ENCODE measurements at places on chromosomes 16 and 17.

- no peak for DNase-seq
Measured at GRCh38 chr17:55763856-55764255, 13.0 kb downstream of the PCTP start.

- no peak for DNase-seq
Measured at GRCh38 chr17:51188271-51188833, 22.1 kb downstream of the NME2 start.

GRCh38 chr17:63423963-63424362 lies 22.1 kb downstream of the CYB561 start:
- no peak for DNase-seq

DNA sequence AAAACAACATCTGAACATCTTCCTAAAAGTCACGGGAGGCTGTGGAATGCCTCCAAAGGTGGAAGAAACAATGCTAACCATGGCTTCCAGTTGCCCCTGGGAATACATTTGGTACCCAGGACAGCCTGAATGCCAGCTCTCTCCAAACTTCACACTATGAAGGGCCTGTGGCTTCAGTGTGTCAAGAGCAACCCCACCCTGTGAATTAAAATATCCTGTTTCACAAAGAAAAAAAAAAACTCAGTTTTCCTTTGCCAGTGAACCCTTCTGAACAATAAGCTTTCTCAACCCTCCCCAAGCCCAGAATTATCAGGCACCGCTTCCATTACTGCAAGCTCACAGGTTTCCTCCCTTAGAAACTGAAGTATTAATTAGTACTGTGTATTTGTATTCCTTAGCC lies 69.8 kb downstream of the SLC39A11 start:
- no peak for DNase-seq

DNA sequence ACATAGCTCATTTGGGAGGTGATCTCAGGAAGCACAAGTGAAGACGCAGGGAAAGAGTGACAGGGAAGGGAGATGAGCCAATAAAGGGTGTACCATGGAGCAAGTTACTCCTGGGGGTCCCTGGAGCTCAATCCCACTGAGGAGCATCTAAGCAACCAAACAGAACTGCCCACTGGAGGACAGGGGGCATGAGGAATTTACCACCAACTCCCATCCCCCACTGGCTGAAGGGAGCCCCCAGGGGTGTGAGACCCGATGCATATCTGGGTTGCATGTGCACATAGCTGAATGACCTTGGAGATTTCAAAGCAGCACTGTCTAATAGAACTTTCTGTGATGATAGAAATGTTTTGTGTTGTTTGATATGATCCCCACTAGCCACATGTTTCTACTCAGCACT lies 29.6 kb downstream of the C16orf82 start:
- no peak for DNase-seq

DNA sequence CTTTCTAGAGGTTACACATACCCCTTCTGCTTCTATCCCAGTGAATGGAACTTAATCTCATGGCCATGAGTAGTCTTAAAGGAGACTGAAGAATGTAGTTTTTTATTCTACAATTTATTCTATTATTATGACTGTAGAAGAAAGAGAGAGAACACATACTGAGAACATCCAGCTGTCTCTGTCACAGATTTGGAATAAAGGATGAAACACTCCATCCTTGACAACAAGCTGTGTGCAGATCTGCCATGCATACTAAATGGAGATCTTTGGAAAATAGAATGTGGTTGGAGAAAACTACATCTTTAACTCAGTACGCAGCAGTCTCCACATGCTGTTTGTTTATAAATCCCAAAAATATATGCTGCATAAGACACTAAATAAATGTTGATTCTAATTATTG lies 54.1 kb upstream of the NUDT7 start:
- no peak for DNase-seq

GRCh38 chr16:85225257-85225656 lies 113.0 kb upstream of the CIBAR2 start:
- DNase-seq = no peak

- peak; percentile 78 for DNase-seq
Measured at GRCh38 chr17:48626245-48627117, at the start of gene HOXB9. HOXB9 (minus strand) TSS chr17:48626358; CDS start chr17:48626269, 89 bp downstream.

- no peak for DNase-seq
Measured at GRCh38 chr17:66415366-66416206, 113.2 kb downstream of the PRKCA start.

GRCh38 chr17:67390646-67391361 lies 13.7 kb downstream of the PITPNC1 start:
- DNase-seq = peak; percentile 85

DNA sequence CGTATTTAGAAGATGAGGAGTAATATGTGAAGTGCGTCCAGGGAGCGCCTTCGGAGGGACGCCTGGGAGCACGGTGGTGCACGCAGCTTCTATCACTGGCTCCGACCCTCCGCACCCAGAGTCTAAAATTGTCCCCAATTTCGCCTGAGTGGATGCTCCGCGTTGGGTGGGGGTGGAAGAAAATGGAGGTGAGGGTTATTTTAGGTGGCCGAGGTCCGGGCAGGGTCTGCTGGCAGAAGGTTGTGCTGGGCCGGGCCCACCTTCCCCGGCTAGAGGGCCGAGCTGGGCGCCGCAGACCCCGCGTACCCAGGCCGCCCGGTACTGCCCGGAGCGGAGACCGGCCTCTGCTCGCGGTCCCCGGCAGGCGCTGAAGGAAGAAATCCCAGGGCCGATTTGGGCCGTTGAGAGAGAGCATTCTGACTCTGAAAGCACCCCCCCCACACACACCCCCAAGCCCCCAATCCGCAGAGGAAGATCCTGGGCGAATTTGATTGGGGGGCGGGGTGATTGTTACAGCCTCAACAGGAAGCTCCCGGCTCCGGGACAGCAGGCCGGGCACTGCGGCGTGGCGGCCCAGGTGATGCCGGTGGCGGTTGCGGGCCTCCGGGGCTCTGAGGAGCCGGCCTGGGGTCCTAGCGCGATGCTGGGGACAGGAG lies 3.0 kb downstream of the BAHCC1 start:
- no peak for DNase-seq

DNA sequence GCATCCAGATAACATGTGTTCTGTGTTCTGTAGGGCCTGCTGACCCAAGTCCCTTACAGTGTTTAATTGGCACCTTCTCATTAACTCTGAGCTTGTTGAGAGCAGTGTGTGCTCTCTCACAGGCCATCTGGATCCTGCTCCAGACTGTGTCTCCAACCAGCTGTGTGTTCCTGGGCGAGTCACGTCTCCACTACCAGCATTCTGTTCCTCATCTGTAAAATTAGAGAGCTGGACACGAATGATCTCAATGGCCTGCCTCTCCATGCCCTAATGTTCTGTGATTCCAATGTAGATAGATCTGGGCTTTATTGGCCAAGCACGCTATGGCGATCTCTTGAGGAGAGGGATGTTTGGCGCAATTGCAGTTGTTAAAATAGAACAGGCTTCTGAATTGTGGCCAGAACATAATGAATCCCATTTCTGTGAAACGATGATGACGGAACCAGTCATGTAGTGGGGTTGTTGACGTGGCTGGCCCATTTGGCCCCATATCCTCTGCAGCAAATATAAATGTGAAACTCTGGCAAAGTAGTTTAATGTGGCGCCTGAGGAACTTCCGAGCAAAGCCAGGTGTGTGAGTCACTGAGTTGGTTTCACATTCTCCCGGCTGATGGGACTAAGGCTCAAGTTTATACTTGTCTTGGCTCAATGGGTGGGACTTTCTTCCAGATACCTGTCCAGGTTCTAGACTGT lies 22.2 kb downstream of the TBX4 start:
- no peak for DNase-seq

- peak; percentile 67 for DNase-seq
Measured at GRCh38 chr17:82236142-82236971, 7.5 kb downstream of the SLC16A3 start.

DNA sequence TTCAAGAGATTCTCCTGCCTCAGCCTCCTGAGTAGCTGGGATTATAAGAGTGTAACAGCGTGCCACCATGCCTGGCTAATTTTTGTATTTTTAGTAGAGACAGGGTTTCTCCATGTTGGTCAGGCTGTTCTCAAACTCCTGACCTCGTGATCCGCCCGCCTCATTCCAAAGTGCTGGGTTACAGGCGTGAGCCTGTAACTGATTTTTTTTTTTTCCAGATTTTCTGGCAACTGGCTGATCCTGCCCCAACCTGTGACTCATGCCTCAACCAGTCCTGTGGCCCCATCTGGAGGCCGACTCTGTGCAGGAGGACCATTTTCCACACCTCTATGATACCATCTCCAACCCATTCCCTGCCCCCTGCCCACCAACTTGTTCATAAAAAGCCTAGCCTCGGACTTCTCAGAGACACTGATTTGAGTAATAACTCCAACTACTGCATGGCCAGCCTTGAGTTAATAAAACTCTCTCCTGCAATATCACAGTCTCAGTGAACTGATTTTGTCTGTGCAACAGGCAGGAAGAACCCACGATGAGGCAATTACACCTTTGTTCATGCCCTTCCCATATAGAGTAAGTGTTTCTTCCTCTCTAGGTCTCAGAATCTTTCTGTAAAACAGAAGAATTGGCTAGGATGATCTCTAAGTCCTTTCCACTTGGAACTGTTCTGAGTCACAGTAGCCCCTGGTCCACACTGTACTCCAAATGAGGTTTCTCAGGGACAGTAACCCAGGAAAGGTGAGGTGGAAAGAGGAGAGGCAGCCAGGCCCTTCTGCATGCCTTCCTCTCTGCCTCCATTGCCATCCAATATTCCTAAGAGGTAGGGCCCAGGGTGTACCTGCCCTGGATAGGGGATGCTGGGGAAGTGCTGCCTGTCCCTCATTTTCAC lies 8.8 kb upstream of the CNOT1 start:
- DNase-seq = no peak

DNA sequence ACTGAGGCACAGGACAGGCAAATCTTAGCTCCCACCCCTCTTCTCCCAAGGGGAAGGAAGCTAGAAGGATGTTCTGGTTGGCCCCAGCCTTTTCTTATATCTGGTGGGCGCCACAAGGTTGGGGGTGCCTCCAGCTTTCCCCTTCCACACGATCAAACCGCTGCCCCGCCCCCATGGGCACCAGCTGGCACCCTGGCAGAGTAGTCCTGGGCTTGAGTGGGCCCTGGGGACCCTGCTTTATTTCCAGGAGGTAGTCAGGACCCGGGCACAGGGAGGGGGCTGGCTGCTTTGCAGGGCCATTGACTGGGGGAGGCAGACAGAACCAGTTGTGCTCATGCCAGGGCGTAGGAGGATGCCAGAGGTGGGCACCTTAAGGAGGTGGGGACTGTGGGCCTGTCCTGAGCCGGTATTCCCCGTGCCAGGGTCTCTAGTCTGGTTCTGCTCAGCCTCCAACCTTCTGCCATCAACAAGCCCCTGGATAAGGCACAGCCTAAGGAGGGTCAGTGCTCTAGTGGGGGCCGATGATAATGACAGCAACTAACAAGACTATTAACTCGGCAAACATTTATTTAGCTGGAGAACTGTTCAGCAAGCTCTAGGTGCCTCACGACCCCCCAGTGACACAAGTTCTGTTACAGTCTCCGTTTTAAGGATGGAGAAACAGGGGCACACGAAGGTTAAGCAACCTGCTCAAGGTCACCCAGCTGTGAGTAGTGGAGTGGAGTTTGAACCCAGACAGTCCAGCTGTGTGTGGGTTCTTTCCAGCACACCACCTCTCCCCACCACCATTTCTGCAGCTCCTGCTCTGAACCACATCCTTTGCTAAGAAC lies 7.6 kb upstream of the PPP1R1B start:
- DNase-seq = no peak

DNA sequence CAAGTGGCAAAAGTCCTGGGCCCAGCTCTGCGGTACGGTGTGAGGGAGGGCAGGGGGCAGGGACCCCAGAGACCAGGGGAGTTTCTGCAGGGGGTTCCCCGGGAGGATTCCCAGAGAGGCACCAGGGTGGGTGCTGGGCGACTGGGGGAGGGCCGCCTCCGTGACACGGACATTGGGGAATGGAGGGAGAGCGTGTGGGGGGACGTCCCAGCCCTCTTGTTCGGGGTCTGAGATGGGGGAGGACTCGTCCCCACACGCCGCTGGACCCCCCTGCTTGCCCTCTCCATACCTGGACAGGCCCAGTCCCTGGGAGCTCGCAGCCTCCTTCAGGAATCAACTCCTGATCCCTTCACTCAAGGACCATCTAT lies 26.3 kb upstream of the C1QTNF8 start:
- DNase-seq = no peak

GRCh38 chr16:48206594-48207242 lies 37.4 kb upstream of the LONP2 start:
- peak; percentile 17 for DNase-seq

- DNase-seq = no peak
Measured at GRCh38 chr16:19196871-19197270, 28.8 kb downstream of the SYT17 start.

DNA sequence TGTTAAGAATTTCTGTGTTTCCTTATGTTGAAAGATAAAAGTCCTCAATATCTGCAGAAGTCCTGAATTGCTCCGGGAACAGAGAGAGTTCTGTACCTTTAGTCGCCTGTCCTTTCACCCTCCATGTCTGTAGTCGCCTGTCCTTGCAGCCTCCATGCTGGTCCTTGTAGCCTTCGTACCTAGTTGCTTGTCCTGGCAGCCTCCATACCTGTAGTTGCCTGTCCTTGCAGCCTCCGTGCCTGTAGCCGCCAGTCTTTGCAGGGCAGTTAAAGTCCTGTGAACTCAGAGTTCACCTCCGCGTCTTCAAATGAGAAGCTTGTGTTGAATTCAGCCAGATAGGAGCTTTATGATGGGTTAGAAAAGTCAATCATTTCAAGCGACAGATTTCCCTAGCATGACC lies 19.5 kb upstream of the ITGAX start:
- no peak for DNase-seq

DNA sequence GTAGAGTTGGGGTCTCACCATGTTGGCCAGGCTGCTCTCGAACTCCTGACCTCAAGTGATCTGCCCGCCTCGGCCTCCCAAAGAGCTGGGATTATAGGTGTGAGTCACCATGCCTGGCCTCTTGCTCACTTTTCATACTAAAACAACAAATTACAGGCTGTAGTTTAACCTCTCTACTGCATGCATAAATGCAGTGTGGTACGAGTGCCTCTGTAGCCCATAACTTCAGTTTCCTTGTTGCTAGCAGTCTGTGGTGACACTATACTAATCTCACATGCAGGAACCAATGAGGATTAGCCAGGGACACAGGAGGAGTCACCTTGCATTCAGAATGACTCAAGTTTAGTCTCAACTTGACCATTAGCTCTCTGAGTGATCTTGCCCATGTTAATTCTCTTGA lies 20.1 kb downstream of the HMOX2 start:
- DNase-seq = no peak

DNA sequence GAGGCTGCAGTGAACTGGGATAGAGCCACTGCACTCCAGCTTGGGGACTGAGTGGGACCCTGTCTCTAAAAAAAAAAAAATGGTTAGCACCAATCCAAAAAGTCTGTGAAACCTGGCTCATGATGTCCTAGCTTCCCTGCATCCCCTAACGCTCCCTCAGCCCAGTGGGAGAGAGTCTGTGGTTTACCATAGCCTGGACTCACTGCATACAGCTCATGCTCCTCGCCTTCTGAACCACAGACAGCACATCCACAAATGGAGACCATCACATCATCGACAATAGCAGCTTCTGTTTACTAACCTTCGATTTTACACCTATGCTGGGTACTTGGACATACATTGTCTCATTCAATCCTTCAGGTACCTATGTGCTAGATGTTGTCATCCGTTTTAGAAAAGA lies 43.6 kb downstream of the NLRC5 start:
- DNase-seq = no peak

- no peak for DNase-seq
Measured at GRCh38 chr16:11329071-11329491, 16.2 kb upstream of the RMI2 start.

- no peak for DNase-seq
Measured at GRCh38 chr16:16857012-16857411, 478.1 kb downstream of the NPIPA7 start.

Data from activated T-cell treated with anti-CD3 and anti-CD28 coated beads, Interleukin-2, amount 50 U/mL, for 72 hours (primary cell).